AG10803 (cell line): ENCODE measurements at places on chromosomes 13 and 19.

GRCh38 chr13:45811891-45812694 lies 39.5 kb downstream of the SIAH3 start:
- no peak for DNase-seq

GRCh38 chr19:3140667-3141038 lies 4.8 kb downstream of the GNA15 start:
- no peak for DNase-seq

- no peak for DNase-seq
Measured at GRCh38 chr19:28927456-28927855, 285.5 kb downstream of the UQCRFS1 start.

GRCh38 chr13:21232196-21232595 lies 55.7 kb downstream of the MRPL57 start:
- DNase-seq = peak; percentile 84

- no peak for DNase-seq
Measured at GRCh38 chr13:75875450-75875849, 239.3 kb downstream of the LMO7 start.

- no peak for DNase-seq
Measured at GRCh38 chr13:102897371-102898138, 51.7 kb downstream of the ERCC5 start.
